ENCODE measurements at places on chromosomes 6 and 20.
A peak's percentile ranks its signal among the peaks of the same experiment; 100 is the strongest.

DNA sequence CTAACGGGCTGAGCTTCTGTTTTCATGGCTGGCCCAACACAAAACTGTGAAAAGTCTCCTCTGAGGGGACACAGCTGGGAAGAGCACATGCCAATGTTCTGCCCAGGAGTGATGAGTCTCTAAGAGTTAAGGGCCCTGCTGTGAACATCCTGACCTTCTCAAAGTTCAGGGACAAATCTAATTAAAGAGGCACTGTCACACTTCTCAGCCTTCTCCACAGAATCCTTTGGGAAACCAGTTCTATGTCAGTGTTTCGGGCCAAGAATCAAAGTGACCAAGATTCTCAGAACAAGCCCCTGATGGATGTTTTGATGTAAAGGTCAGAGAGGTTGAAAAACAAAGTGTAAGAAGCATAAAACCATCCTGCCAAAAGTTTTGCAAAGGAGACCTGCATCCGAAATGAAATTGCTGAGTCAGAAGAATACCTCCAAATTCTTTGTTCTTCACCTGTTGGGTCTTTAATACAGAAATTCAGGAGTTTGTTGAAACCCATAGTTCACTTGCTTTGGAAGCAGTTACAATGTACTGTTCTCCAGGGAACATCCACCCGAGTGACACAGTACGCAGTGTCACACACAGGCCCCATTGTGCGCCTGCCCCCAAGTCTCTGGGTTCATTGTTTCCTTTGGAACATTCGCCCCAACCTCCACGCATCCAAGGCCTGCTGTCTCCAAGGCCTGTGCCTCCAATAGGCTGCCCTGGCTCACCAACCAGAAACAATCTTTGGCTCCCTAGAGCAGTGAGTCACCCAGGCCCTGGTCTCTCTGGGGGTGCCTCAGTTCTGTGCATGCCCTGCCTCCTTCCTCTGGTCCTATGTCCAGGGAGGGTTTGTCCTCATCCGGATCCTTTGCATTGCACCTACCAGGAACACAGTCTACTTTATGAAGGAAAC lies 65.5 kb upstream of the QKI start:
- no peak for DNase-seq

DNA sequence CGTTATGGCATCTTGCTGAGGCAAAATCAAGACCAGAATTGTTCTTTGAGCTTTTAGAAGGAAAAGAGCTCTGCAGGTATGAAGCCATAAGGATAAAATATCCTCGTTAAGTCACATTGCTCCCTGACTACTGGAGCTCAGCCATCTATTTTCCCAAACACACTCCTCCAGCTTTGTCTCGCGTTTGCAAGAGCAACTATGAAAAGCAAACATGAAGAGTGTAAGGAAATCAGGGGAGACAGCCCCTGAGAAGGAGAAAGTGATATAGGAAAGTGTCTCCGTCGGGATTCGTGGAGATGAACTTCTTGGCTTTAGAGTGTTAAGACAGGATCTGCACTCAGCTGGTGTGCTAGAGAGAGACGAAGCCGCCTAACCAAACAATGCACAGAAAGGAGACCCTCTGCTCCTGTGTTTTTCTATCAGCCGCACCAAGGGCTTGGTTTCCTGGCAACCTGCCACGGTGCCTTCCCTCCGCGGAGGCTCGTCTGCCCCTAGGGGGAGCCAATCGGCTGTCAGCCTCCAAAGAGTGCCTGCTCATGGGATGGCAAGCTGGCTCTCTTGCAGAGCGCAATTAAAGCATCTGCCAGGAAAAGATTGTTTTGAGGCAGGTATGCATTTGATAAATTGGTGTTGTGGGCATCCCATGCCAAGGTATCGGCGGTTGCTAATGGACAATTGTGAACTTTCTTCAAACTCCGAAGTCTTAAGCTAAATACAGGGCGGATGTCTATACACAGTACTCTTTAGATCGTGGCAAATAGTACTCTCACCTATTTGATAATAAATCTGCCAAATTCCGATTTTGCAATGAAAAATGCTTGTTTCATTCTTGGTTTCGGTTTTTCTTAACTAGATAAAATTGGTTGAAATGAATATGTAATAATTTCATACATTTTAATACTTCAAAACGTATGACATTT lies 603.2 kb downstream of the RNF144B start:
- DNase-seq = peak; percentile 45

DNA sequence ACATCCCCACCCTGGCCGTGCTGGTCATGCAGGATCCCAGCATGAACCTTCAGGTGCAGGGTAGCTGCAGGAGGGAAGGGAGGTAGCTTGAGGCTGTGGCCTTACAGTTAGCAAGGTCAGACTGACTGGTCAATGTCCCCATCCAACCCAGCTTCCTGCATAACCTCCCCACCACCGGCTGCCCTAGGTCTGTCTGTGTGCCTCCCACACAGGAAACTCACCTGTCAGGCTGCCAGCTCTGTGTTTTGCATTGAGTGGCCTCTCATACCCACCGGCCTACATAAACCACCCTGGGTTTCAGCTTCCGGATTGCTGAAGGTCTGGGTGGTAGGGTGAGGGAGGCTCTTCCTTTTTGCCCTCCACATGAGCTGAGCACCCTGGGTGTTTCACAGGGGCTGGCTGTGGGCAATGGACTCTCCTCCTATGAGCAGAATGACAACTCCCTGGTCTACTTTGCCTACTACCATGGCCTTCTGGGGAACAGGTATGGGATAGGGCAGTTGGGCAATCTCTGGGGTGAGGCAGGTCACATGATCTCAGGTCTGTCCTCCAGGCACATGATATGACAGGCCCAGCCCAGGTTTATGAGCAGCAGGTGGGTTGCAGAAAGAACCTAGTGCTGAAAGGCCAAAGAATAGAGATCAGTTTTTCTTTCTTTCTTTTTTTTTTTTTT lies 1.8 kb downstream of the CTSA start:
- peak; percentile 43 for DNase-seq

DNA sequence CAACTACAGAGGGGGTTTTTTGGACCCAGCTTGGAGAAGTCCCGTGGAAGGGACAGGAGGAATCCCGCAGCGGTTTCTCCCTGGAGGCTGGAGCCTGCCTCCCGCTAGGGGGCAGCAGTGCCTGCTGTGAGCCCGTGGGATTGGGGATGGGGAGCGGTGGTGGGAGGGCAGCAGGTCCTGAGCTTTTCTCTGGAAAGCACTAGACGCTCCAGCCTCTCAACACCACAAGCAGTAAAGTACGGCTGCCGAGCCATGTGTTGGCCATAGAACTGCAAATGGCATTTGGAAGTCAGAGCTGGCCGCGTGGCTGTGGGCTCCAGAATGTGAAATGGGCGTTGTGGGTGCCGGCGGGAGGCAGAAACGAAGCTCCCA lies 47.8 kb downstream of the GMPR start:
- peak; percentile 29 for DNase-seq

DNA sequence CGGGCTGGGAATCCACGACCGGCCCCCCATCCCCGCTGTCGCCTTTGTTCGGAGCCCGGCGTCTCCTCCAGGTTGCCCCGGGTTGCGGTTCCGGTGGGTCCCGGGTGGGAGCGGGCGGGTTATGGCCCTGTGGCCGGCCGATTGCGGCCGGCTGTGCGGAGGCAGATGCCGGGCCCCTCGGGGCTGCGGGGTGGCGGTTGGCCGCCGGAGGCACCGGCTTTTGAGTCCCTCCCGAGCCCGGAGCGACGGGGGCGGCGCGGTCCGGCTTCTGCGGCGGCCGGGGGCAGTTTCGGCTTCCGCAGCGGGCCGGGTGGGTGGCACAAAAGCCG lies 431 bp downstream of the LOC128125822 start:
- DNase-seq = peak; percentile 14

GRCh38 chr6:45951321-45952167 lies 64.1 kb downstream of the CLIC5 start:
- DNase-seq = no peak

- DNase-seq = no peak
Observed at GRCh38 chr6:37636116-37636515, 61.6 kb downstream of the MDGA1 start.

- no peak for DNase-seq
Observed at GRCh38 chr6:74805916-74806696, 399.7 kb downstream of the COL12A1 start.

GRCh38 chr20:43722153-43722505 lies 4.7 kb downstream of the GTSF1L start:
- DNase-seq = peak; percentile 23

- no peak for DNase-seq
Observed at GRCh38 chr20:47682916-47683315, 102.4 kb downstream of the SULF2 start.

DNA sequence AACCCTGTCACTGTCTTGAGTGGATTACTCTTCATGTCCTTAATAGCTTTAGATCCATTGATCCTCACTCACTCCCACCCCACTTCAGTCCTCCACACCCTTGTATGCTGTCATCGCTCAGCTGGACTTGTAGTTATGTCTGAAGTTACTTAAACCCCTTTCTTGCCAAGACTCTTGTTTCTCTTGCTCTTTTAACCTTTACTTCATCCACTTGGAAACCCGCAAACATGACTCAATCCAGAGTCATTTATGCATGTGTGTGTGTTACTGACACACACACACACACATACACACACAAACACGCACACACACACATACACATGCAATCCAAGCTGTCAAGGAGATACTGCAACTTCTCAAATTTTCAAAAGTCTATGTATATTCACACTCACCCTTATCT lies 341.8 kb downstream of the SYNE1 start:
- no peak for DNase-seq

GRCh38 chr6:87136963-87137362 lies 18.4 kb upstream of the ZNF292 start:
- no peak for DNase-seq

- no peak for DNase-seq
Observed at GRCh38 chr20:45019762-45020123, 53.4 kb downstream of the STK4 start.

DNA sequence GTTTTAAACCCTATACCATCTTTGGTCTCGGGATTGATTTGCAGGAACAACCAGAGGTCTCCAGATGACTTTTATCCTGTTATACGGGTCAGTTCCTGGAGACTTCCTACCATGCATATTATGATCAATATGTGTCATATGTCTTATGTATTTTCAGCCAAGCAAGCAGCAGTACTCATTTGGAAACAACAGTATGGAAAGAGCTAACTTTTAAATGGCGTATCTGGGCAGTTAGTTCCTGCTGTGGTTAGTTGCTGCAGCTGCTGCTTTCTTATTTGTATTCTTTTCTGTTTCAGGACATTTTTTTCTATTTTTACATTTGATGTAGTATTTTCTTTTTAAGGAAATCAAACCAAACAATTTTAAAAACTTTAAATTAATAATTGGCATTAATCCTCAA lies 207.5 kb downstream of the MANEA start:
- DNase-seq = no peak

DNA sequence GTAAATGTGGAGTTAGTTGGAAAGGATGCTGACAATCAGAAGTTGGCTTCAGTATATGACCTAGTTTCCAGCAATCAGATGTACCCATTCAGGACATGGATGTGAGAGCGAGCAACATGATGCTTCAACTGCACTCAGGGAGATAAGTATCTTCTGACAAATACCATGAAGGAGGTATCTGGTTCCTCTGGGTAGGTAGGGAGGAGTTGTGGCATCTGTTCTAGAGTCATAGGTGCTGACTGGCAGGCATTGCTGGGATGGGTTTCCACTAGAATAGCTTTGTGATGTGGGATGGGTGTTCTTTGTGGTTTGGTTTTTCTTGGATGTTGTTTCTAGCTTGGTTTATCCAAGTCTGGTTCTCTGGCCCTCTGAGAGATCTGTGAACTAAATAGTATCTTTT lies 3.9 kb upstream of the REV3L start:
- DNase-seq = peak; percentile 66

DNA sequence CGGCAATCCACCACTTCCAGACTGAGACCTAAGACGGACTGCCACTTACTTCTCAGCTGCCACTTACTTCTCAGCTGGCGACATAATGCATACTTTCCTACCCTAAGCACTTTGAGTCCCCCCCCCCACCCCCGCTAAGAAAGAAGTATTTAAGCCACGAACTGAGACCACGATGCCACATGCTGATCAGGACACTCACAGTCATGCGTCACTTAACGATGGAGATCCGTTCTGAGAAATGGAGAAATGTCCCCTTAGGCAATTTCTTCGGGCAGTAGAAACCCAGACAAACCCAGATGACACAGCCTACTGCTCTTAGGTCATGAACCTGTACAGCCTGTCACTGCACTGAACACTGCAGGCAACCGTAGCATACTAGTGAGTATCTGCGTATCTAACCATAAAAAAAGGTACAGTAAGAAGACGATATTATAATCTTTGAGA lies 690 bp downstream of the IFNGR1 start:
- DNase-seq = peak; percentile 56

GRCh38 chr6:132931936-132932514 lies 117.7 kb downstream of the RPS12 start:
- DNase-seq = no peak

DNA sequence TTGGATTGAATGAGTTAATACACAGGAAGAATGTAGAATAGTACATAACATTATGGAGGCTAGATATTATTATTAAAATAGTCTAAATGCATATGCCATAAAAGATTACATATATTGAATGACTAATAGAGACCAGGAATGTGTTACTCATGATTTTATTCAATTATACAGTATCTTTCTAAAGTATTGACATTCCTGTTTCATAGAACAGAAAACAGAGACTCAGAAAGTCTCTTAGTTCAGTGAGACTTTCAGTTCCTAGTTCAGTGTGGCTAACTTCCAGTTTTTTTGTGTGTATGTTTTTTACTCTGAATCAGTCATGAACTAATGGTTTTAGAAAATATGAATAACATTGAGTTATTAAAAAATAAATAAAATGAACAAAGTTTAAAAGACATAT lies 34.6 kb upstream of the TMEM244 start:
- no peak for DNase-seq

DNA sequence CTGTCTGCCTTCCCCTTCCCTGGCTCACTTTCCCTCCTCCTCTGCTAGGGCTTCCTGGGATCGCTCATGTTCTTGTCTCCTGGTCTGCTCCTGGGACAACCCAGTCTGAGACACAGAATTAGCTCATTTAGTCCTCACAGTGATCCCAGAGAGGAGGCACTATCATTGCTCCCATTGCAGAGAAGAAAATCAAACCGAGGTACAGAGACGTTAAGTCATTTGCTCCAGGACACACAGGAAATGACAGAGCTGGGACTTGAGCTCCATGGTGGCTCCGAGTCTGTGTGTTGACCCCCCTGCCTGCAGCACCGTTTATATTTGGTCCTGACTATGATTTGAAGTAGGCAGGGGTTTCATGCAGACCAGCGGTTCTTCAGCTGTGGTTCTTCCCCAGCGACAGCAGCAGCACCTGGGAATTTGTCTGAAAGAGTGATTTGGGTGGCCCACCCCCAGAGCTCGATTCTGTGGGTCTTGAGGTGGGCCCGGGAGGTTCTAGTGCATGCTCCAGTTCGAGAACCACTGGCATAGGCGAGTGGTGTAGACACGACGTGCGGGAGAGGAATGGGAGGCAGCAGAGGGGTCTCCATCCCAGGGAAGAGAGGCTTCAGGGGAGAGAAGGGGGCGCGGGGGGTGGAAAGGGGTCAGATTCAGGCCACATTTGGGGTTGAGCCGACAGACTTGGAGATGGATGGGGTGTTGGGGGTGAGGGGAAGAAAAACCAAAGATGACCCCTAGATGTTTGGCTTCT lies 24.7 kb downstream of the PCK1 start:
- no peak for DNase-seq

DNA sequence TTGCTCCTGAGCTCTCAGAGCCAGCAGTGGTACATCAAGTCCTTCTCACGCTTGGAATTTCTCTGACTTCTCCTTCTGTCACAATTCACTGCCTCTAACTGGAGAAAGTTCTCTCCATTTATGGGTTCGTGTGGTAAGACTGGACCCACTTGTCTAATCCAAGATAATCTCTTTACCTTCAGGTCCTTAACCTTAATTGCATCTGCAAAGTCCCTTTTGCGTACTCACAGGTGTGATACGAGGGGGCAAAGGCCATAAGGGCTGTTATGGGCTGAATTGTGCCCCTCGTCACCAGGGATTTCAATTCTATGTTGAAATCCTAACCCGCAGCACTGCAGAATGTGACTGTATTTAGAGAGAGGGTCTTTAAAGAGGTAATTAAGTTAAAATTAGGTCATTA lies 27.5 kb upstream of the TBC1D22B start:
- DNase-seq = no peak
